Calu3 (cell line): ENCODE measurements at places on chromosomes 6 and 20. TPM values are rescaled to one million over a fixed set of nuclear protein-coding genes. Genes with fewer than 3 reads are reported as not detected.

- DNase-seq = no peak
Measured at GRCh38 chr6:137813308-137813970, 53.6 kb upstream of the TNFAIP3 start.

C6orf15 gene
- total RNA-seq = not detected in 2 replicates

- no peak for DNase-seq
Measured at GRCh38 chr6:20572940-20573339, 38.7 kb downstream of the CDKAL1 start.

GRCh38 chr20:36030149-36030548 lies 61.8 kb downstream of the CNBD2 start:
- no peak for DNase-seq
